ENCODE measurements at places on chromosomes 13 and 19.

DNA sequence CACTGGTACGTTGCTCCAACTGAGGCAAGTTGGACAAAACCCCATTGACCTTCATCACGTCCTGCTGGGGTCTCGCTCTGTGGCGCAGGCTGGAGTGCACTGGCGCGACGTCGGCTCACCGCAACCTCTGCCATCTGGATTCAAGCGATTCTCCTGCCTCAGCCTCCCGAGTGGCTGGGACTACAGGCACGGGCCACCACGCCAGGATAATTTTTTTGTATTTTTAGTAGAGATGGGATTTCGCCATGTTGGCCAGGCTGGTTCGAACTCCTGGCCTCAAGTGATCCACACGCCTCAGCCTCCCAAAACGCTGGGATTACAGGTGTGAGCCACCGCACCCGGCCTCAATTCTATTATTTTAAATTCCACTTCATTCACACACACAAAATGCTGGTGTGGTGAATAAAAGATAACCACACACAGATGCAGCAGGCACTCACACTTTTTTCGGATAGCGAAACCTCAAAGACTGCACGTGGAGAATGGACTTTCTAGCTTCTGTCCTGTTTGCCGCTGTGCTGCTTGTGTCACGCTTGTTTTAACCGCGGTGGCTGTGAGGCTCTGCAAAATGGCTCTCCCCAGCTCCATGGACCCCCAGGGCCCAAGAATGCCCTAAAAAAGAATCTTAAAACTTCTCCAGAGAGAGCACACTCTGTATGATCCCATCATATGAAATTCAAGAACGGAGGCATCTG, 58.4 kb downstream of the COL4A1 start:
- no peak for DNase-seq

DNA sequence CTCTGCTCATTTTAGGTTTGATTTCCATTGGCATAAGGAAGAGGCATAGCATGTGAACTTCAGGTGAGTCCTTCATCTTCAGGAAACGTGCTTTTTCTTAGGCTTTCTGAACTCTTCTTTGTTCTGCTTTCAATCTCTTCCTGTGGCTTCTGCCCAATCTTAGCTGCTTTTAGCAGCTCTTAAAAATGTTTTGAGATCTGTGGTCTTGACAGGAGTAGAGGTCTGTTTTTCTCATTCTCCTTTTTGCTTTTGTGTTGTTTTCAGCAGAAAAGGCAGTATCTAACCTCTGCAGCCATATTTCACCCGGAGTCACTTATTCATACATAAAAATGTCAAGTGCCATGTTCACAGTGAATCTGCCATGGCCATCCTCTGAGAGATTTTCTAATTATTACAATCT, 120.3 kb downstream of the LIG4 start:
- no peak for DNase-seq

GRCh38 chr19:39432677-39433025, 3.1 kb downstream of the RPS16 start:
- no peak for DNase-seq

DNA sequence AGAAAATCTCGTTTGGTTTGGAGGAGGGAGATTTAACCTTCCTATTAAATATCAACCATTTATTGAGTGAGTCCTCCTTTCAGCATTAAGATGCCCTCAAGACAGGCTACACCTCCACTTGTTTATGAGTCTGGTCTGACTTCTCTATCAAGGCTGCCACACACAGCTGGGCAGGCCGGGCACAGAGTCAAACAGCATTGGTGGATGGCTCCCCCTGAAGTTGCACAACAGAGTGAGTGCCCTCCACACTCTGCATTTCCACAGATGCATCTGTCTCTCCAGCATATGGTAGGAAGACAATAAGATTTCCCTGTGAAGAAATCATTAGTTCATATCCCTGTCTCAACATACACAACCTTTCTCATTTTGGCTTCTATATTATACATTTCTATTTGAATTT, 31.4 kb downstream of the PHF11 start:
- DNase-seq = no peak

GRCh38 chr13:26300140-26300539, 46.2 kb downstream of the CDK8 start:
- DNase-seq = no peak

GRCh38 chr13:32432856-32433255, 4.9 kb upstream of the N4BP2L1 start:
- no peak for DNase-seq

GRCh38 chr19:50344661-50345318, 15.6 kb upstream of the KCNC3 start:
- no peak for DNase-seq

- no peak for DNase-seq
Measured at GRCh38 chr19:11356676-11357550, 1.7 kb downstream of the PLPPR2 start.

DNA sequence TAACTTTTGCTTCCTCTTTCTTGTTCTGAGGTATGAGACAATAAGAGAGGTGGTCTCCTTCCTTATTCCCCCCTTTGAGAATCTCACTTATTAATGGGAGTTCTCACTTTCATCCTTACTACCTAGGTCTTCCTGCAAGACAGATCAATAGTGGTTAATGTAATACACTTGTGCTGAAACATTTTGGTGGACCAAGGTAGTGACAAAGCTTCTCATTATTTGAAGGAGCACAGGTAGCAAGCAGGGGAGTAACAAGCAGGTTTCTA, 17.9 kb downstream of the ZNF700 start:
- DNase-seq = no peak

DNA sequence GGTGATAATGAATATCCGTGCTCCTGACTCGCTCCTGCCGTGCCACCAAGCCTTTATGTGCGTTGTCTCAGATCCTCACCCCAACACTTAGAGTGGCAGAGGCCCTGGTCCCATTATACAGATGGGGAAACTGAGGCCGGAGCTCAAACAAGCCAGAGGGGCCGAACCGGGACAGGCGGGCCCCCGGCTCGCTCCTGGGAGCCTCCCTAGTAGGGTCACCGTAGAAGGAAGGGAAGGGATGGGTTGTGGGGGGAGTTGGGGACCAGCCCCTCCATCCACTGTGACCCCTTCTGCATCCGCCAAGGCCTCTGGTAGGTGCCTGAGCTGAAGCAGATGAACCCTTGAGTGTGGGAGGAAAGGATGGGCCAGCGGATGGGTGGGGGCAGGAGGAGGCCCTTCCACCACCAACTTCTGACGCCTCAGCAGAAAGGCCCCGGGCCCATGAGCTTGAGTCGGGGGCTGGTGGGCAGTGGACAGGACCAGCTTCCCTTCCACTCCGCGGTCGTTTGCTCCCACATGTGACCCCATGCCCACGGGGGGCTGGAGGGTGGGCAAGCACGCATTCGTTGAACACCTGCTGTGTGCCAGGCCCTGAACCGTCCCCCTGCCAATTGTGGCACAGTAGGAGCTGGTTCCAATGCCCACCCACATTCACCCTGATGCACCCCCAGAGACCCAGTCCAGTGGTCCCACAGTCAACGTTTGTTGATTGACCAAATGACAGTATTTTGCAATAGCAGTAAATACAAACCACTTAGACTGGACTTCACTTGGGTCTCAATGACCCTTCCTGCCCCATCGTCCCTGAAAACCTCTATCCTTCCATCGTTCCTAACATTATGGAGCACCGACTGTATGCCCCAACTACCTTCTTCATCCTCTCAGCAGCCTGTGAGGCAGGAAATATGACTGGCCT, 24.2 kb upstream of the TCF3 start:
- DNase-seq = no peak

- DNase-seq = no peak
Measured at GRCh38 chr13:52906122-52906903, 57.9 kb upstream of the PCDH8 start.

- no peak for DNase-seq
Measured at GRCh38 chr13:70896136-70896535, 787.9 kb upstream of the KLHL1 start.

- DNase-seq = no peak
Measured at GRCh38 chr13:112908342-112908741, 60.7 kb upstream of the MCF2L start.

- no peak for DNase-seq
Measured at GRCh38 chr13:49311816-49312215, 64.1 kb downstream of the CDADC1 start.
